Effector memory CD4-positive, alpha-beta T cell (primary cell): ENCODE measurements at places on chromosomes 3 and 15.

- no peak for DNase-seq
These were observed 144.7 kb upstream of the ANKRD28 start for GRCh38 chr3:15942462-15942861.

- no peak for DNase-seq
These were observed at the start of gene LRRFIP2 for GRCh38 chr3:37174532-37175126. Gene LRRFIP2, minus strand, starts transcription at chr3:37174582. Its CDS starts 25,599 bp downstream, at chr3:37148983.

- no peak for DNase-seq
These were observed 265.9 kb downstream of the SHQ1 start for GRCh38 chr3:72582211-72582878.

DNA sequence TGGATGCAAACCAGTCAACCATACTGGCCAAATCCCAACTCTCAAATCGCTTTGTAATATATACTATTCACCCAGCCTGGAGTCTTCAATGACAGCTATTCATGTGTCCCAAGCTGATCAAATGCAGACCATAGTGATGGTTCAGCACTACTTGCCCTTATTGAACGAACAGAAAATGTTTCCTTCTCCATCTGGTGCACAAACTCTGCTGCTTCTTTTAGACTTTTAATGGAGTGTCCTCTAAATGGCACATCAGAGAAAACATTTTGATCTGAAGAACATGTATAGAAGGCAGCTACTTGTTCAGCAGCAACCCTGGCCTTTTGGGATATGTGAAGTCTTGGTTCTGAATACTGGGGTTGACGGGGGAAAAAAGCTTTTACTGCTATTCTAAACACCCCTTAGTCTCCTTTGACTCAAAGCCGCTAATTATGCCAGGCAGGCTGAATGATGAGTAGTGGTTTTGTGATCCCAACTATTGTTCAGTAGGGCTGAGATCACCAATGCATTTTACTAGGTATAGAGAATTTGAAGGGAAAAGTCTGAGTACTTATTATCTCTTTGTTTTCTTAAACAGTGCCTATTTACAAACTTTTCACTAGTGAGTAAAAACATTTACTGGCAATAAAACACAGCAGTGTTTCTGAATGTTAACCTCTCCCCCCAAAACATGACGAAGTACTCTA lies 781.2 kb downstream of the ROBO1 start:
- no peak for DNase-seq

- no peak for DNase-seq
These were observed 165.6 kb downstream of the XXYLT1 start for GRCh38 chr3:195105389-195105788.
